HT-29 (cell line): ENCODE measurements at places on chromosomes 12 and 14. TPM values are rescaled to one million over a fixed set of nuclear protein-coding genes. Genes with fewer than 3 reads are reported as not detected.

Gene TOGARAM1
- 4.9 and 7.4 TPM in 2 replicates for total RNA-seq

Gene TMEM132D
- total RNA-seq = not detected in 2 replicates

Gene TMEM30B
- 50.2 and 55.7 TPM in 2 replicates for total RNA-seq

Gene TAPBPL
- total RNA-seq = 9.6 and 11.0 TPM in 2 replicates

- DNase-seq = no peak
Measured at GRCh38 chr12:108185002-108185401, 55.9 kb downstream of the WSCD2 start.

GRCh38 chr14:55588259-55588699 lies 8.3 kb downstream of the KTN1 start:
- no peak for DNase-seq

- no peak for DNase-seq
Measured at GRCh38 chr12:123960029-123960735, 12.4 kb downstream of the CCDC92 start.

DNA sequence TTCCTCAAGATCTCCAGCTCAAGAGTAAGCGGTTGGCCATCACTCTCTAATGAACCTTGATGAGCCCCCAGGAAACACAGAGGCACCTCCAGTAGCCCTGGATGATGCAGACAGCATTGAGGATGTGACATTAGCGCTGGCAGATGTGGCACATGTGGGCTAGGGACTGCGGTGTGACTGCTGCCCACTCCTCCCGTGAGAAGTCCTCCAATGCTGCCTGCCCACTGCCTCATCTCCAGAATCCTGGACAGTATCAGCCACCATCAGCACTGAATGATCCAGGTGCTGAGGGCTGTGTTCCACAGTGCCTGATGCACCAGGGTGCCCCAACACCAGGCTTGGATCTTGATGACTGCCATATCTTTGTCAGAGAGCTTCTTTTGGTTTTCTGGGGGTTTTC lies 412.6 kb downstream of the TMEM117 start:
- no peak for DNase-seq

- no peak for DNase-seq
Measured at GRCh38 chr12:88634008-88634407, 53.7 kb upstream of the KITLG start.

GRCh38 chr12:3419558-3419957 lies 71.4 kb upstream of the PRMT8 start:
- DNase-seq = no peak

GRCh38 chr12:969821-970220 lies 20.3 kb upstream of the RAD52 start:
- no peak for DNase-seq
